Left ventricle myocardium superior (tissue), 1 donor: ENCODE measurements at places on chromosomes 12 and 14. TPM values are rescaled to one million over a fixed set of nuclear protein-coding genes. Genes with fewer than 3 reads are reported as not detected.

The AQP5 gene
- 0.40 TPM for total RNA-seq

The LRRC10 gene
- total RNA-seq = 50.8 TPM

The ALG10B gene
- 5.6 TPM for total RNA-seq

The INHBC gene
- total RNA-seq = not detected

The TMEM229B gene
- 2.2 TPM for total RNA-seq

The TPPP2 gene
- 1.2 TPM for total RNA-seq

The KLRK1 gene
- not detected for total RNA-seq

The RAB21 gene
- 169 TPM for total RNA-seq

The CERS5 gene
- 9.4 TPM for total RNA-seq

The SLC2A13 gene
- 6.2 TPM for total RNA-seq

GRCh38 chr12:93336291-93336741, 41.4 kb upstream of the NUDT4 start:
- DNase-seq = no peak

DNA sequence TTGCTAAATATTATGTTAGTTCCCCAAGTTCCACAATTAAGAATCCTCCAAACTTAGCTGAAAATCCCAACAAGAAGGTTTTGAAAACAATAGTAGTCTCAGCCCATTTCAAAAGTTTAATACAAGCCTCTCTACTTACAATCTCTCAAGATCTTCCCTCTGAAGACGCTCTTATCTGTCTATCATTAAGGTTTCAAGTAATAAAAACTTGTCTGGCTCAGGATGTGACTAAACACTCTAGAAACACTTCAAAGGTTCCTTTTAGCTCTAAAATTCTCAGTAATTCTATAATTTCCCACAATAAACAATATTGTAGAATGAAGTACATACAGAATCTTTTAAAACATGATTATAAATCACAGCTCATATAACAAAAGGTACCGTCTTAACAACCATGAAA, 16.3 kb downstream of the YAF2 start:
- no peak for DNase-seq

GRCh38 chr12:89736995-89737394, 28.4 kb upstream of the ATP2B1 start:
- no peak for DNase-seq

- DNase-seq = no peak
Observed at GRCh38 chr12:93007544-93007943, 78.4 kb upstream of the EEA1 start.

- DNase-seq = no peak
Observed at GRCh38 chr14:106513302-106513701, 986.9 kb downstream of the TMEM121 start.

GRCh38 chr14:72856530-72857266, 37.2 kb downstream of the DPF3 start:
- DNase-seq = no peak

DNA sequence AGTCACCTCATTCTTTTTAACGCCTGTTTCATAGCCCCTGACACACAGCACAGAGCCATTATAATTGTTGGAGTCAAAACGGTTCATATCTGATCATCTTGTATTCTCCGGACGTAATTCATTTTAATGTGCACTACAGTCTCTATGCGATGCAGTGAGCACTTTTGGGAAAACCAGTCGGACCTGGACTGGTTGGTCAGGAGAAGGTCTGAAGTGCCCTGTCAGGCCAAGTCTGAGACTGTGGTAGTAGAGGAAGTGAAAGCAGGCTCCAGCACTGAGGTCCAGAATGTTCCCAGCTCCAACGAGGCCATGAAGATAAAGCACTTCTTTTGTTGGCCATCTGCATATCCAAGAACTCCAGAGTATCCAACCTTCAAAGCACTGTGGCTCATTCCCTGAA, 117.1 kb upstream of the NCOR2 start:
- no peak for DNase-seq

DNA sequence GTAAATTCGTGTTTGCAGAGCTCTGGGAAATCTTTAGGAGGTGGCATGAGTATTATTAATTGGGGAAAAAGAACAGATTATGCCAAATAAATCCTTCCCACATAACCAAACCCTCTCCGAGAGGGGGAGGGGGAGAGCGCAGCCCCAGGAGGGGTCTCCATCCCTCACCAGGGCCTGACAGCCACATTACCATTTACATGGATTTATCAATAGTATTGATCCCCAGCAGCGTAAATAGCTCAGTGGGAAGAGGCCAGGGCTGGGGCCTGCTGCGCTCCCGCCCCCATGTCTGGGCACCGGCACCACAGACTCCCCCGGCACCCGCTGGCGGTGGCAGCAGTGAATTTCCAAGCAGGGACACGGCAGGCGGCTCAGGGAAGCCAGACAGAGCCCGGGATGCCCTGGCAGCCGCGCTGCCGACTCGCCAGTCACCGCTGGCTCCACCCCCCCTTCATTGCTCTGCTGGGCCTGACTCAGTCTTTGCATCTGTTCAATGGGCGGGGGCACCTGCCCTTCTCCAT, 2.4 kb downstream of the NCOR2 start:
- peak; percentile 49 for DNase-seq

DNA sequence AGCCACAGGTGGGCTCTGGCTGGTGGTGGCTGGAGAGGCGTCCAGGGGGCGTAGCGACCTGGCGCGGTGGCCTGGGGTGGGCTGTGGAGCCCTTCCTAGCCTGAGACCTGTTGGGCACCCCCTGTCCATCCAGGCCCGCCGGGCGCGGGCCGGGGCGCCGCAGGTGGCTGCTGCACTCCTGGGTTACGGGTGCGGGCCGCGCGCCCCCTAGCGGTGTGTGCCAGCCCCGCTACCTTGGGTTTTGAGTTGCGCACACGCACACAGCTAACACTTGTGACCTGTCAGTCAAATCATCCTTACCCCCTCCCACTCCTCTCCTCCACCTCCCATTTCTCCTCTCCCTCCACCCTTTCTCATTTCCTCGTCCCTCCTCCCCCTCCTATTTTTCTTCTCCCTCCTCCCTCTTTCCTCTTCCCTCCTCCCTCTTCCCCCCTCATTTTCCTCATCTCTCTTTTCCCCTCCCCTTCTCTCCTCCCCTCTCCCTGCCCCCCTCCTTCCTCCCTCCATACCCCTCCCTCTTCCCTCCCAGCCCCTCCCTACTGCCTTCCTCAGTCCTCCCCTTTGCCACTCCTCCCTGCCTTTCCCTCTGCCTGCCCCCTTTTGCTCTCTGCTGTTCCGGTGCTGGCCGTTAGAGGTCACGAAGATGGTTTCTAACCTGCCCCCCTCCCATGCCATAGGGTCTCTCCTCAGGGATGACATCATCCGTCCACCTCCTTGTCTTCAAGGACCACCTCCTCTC, 2.3 kb downstream of the MEG3 start:
- no peak for DNase-seq

GRCh38 chr14:21136024-21136423, 19.8 kb downstream of the OR5AU1 start:
- no peak for DNase-seq

DNA sequence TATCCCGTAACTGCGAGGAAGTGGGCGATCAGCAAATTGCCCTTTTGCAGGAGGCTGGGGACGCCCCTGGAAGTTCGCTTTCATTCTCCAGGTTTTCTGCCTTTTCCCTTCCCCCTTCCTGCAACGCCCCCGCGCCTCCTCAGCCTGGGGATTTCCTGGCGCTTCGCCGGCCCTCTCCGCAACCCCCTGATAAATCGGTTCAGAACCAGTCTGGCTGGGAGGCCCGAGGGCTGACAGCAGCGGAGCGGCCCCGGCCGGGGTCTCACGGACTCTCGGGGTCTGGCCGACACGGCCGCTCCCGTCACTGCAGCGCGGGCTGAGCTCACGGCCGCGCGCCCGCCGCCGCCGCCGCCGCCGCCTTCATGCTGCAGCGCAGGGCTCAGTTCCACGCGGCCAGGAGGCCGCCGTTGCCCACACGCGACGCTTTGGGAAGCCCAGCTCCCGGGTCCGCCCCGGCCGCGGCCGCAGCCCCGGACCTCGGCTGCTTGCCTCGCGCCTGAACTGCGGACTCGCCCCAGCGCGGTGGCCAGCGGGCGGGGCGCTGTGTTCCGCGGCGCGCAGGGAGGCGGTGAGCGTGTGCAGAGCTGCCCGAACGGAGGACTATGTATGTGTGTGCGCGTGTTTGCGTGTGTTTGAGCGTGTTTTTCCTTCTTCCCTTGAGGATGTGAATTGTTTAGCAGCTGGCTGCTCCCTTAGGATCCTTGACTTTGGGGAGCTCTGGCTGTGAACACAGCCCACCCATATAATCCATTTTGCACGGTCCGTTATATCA, at the start of gene LRFN5:
Gene LRFN5 (plus strand): TSS at position 345 of the 772 bp plus-strand sequence.
- peak; percentile 67 for DNase-seq

DNA sequence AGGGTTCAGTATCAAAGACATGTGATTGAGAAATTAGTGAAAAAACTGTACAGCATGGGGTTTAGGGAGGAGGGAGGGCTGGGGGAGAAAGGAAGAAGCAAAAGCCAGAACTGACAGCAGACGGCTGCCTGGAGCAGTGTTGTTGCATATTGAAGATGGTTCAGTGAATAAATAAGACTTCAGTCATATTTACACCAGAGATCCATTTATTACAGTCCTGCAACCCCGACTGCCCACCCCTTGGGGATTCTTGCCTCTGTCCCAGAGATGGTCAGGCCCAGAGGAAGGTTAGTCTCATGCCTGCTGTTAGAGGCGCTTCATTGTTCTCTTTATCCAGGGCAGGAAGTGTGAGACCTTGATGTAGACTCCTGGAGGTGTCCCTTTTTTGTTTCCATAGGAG, 3.2 kb downstream of the GZMH start:
- DNase-seq = no peak

- no peak for DNase-seq
Observed at GRCh38 chr12:113727651-113728061, 238.5 kb downstream of the RBM19 start.

- no peak for DNase-seq
Observed at GRCh38 chr14:23719225-23719985, 83.2 kb downstream of the DHRS2 start.

GRCh38 chr14:25121337-25122129, 71.6 kb upstream of the STXBP6 start:
- DNase-seq = peak; percentile 31

DNA sequence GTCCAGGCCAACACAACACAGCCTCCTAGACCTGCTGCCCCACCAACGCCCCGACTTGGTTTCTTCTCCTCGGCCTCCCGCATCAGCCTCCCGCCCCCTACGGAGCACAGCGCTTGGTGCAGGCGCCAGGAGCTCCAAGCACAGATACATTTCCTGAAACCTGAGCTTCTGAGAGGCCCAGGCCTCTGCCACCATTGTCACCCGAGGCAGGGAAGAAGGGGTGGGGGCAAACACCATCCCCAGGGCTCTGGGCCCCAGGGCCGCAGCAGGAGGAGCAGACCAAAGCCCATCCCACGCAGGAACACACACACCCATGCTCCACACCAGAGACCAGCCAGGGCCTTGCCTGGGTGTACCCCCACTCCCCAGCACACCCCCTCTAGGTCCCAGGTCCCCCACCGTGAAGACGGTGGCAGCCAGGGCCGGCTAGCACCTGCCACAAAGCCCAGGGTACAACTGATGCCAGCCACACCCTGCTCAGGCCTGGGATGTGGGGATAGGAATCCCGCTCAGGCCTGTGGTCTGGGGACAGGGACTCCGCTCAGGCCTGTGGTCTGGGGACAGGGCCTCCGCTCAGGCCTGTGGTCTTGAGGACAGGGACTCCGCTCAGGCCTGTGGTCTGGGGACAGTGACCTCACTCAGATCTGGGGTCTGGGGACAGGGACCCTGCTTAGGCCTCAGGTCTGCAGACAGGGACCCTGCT, 5.4 kb downstream of the JAG2 start:
- no peak for DNase-seq

GRCh38 chr14:26528415-26529182, 69.2 kb downstream of the NOVA1 start:
- DNase-seq = peak; percentile 42

- DNase-seq = peak; percentile 61
Observed at GRCh38 chr12:111298582-111299436, 70.1 kb downstream of the PHETA1 start.

DNA sequence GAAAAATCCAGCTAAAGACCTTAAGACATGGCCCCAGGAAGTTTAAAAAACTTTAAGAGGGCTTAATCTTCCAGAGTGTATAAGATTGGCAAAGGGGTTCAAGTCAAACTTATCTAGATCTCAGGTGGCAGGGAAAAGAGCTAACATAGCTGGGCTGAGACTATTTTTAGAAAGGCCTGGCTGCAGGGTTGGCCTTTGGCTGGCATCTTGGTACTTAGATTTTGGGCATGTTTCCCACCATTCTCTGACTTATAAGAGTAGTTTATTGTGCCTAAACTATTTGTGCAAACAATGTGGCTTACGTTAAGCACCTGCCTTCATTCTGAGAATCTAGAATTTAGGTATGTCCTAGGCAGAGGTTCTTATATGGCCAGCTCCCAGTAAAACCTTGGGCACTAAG, 214.0 kb upstream of the MIS18BP1 start:
- DNase-seq = no peak

DNA sequence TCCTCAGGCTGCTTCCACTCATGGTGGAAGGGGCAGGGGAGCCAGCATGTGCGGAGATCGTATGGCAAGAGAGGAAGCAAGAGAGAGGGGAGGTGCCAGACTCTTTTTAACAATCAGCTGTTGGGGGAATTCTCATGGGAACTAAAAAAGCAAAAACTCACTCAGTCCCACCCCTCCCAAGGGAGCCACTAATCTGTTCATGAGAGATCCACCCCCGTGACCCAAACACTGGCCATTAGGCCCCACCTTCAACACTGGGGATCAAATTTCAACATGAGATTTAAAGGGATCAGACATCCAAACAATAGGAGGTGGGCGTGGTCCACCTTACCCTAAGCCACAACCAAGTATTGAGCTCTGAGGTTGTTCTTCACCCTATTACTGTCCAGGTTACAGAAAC, 375.1 kb downstream of the GRIN2B start:
- no peak for DNase-seq

GRCh38 chr12:66152732-66153131, 17.1 kb downstream of the TMBIM4 start:
- DNase-seq = no peak

DNA sequence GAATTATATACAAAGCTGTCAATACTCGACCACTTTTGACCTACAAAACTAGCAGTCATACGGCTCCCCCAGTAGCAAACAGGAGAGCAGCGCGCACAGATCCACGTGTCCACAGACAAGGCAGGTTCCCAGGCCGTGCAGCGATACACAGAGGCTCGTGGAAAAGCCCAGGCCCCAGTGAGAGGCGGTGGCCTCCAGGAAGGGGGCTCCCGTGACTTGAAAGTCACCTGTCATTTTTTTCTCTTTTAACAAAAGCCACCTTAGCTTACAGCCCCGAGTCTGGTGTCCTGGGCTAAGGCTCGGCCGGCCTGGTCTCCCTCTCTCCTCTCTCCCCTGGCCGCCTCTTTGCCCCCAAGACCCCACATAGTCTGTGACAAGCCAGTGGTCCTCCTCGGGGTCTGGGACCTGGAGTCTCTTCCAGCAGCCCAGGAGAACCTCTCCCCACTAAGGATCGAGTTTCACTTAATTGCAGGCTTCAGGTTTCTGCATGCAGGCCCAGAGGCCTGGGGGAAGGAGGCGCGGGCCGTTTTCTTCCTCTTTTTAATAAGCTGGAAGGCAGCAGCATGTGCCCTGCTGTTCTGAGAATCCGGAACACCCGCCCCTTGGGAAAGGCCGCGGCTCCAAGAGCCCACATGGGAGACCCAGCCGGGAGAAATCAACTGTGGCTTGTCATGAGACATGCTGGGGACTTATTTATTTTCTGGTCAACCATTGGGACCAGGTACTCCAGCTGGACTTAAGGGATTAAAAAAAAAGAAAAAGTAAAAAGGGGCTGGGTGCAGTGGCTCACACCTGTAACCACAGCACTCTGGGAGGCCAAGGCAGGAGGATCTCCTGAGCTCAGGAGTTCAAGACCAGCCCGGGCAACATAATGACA, 15.9 kb downstream of the NCOR2 start:
- peak; percentile 78 for DNase-seq

- DNase-seq = no peak
Observed at GRCh38 chr12:85405781-85406522, 125.9 kb downstream of the ALX1 start.
